ENCODE measurements at places on chromosomes 2 and 18. TPM values are rescaled to one million over a fixed set of nuclear protein-coding genes. Genes with fewer than 3 reads are reported as not detected.

Gene ACP1
- 69.2 TPM for total RNA-seq

Gene FHOD3
- 23.5 TPM for total RNA-seq

Gene FNDC4
- 17.1 TPM for total RNA-seq

Gene RAB6C
- not detected for total RNA-seq

Gene SIGLEC15
- total RNA-seq: 1.9 TPM

Gene IGFBP5
- total RNA-seq: 206 TPM

Gene POTEI
- not detected for total RNA-seq

Gene MERTK
- total RNA-seq: 0.12 TPM

Gene NETO1
- total RNA-seq: not detected

Gene PMAIP1
- 7.5 TPM for total RNA-seq

Gene COPS9
- 31.0 TPM for total RNA-seq

Gene IL1R2
- total RNA-seq: 1.3 TPM

Gene GALNT3
- total RNA-seq: 3.4 TPM

Gene SERPINB11
- total RNA-seq: not detected

Gene TRAK2
- 97.0 TPM for total RNA-seq

Gene MC2R
- total RNA-seq: not detected

Gene MTCL1
- total RNA-seq: 197 TPM

Gene METAP1D
- total RNA-seq: 8.3 TPM

Gene DYNAP
- not detected for total RNA-seq
